ENCODE measurements at places on chromosomes 5 and 9.

- DNase-seq, result no peak
Measured at GRCh38 chr9:124615100-124615742, 108.0 kb upstream of the NR5A1 start.

GRCh38 chr9:98260635-98261034 is 5.2 kb upstream of the TBC1D2 start:
- DNase-seq, result no peak

DNA sequence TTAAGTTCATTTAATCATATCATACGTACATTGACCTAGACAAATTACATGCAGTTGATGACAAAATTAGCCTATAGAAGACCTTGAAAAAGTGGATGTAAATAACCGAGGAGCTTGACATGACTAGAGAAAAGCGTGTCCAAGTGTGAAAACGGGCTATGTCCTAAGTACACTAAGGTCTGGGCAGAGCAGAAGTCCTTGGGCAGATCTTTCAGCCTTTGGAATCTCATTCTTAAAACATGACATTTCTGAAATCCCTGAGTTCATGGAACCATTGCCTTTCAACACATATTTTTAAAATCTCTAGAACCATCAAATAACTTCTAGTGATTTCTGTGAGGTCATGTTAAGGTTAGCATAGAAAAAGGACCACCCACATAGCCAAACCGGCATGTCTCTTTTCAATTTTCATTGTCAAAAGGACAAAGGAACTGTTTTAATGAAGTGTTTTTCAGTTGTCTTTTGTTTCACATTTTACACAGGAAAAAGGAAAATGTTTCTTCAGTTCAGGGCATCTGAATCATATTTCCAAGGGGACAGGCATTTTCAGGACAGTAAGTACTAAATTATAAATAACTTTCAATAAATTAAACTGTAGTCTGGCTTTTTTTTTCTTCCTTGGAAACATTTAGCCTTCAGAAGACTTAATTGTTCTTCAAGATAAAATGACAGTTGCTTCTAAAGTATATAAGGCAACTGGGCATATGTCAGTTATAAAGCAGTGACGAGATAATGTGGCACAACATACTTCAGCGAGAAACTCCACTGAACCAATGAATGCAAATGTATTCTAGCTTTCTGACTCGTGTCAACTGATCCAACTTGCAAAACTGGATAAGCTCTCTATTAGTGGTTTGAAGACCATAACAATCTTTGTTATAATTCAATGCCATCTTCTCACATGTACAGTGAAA is 416.8 kb downstream of the NFIB start:
- DNase-seq, result no peak

DNA sequence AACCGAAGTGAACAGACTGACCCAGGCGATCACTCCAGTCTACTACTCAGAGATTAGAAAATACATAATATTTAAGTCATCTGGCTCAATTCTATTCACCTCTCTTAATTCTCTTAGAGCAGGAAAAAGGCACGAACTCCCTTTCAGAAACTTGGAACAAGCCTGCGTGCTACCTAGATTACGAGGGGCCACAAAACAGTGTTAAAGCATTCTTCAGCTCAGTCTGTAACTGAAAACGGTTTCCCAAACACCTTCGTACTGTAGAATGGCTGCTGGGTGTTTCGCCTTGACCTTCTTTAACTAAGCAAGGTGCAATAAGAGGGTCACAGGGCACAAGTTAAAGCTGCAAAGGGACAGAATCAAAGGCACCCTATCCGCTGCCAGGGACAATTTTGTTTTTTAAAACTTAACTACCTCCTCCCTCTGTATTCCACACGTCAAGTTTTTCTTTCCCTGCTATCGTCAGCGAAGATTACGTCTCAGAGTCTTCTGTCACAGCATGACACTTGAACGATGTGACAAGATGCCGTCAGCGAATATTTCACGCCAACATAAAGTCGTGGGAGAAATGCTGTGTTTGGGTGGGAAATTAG is 687 bp downstream of the LYSMD3 start:
- no peak for DNase-seq
